Gastroesophageal sphincter (tissue), 4 donors: ENCODE measurements at places on chromosomes 5 and 9. TPM values are rescaled to one million over a fixed set of nuclear protein-coding genes. Genes with fewer than 3 reads are reported as not detected.
A peak's percentile ranks its signal among the peaks of the same experiment; 100 is the strongest.

DNA sequence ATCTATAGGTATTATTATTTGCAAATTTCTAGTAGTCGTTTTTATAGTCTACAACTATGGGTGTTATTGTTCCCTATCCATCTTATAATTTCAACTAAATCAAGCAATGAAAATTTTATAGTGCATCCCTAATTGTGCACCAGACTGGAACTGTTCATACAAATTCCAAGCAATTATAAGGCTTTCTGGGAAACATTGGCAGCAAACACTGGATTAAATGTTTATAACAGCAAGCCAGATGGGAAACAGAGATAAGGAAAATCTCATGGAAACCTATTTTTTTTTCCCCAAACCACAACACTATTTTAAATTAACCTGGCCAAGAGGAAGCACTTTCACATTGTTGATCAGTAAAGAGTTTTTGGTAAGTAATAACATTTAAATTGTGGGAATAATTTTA lies 524.3 kb downstream of the RASEF start:
- H3K27me3 ChIP-seq: no peaks in the 10 kb centered on the region
- H3K27ac ChIP-seq: no peak overlapping the region
- ATAC-seq: no peak
- no peak overlapping the region for H3K4me3 ChIP-seq
- no peaks in the 10 kb centered on the region for H3K36me3 ChIP-seq
- H3K4me1 ChIP-seq: no peaks in the 10 kb centered on the region

- peaks cover 64% of the 10 kb centered on the region for H3K4me1 ChIP-seq
- peak within 1 kb of the TSS; percentile 34 for H3K4me3 ChIP-seq
- no peak within 1 kb of the TSS for H3K27ac ChIP-seq
- no peak for ATAC-seq
- peaks cover 100% of the 10 kb centered on the region for H3K27me3 ChIP-seq
Observed at GRCh38 chr9:37033682-37034304, at the start of gene PAX5. Gene PAX5, minus strand, starts transcription at chr9:37034268. Its CDS starts 237 bp downstream, at chr9:37034031.

DNA sequence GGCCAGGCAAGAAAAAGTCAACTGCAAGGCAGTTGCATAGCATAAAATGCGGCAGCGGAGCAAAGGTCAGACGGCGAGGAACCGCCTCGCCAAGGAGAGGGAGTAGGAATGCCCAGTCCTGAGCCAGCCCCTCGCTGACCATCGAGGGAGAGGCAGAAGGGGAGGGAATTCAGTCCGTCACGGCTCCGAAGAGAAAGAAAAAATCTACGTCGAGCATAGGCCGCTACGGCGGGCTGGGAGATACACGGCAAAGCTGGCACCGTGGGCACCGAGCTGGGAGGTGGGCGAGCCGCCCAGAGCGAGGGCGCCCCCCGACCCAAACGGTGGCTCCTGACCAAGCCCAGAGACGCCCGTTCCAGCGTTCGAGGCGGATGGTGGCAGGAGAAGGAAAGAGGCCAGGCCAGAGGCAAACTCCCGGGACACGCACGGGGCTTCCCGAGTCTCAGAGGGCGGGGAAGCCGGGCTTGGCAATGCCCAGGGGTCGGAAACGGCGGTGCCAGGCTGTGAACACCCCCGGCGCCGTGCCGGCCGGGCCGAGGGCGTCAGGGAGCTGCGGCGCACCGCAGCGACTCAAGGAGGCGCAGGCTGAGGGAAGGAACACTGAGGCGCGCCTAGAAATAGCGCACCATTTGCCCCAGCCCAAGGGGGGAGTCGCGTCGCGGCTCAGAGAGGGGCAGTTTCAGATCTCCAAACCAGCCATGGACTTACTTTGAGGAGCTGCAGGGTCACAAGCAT lies 518 bp downstream of the SPRY4 start:
- H3K4me3 ChIP-seq: peak overlapping the region; percentile 65
- peak overlapping the region; percentile 85 for H3K27ac ChIP-seq
- H3K27me3 ChIP-seq: peaks cover 14% of the 10 kb centered on the region

GRCh38 chr9:99103901-99104458 lies 933 bp upstream of the TGFBR1 start:
- no peaks in the 10 kb centered on the region for H3K27me3 ChIP-seq
- peak overlapping the region; percentile 70 for H3K27ac ChIP-seq
- no peaks in the 10 kb centered on the region for H3K36me3 ChIP-seq
- ATAC-seq: no peak
- peaks cover 14% of the 10 kb centered on the region for H3K4me1 ChIP-seq
- peak overlapping the region; percentile 97 for H3K4me3 ChIP-seq

The TMEFF1 gene
- 0.10 TPM for total RNA-seq

- H3K36me3 ChIP-seq: peaks cover 32% of the 10 kb centered on the region
- H3K27ac ChIP-seq: peak overlapping the region; percentile 99
- no peaks in the 10 kb centered on the region for H3K27me3 ChIP-seq
- peak overlapping the region; percentile 66 for H3K4me3 ChIP-seq
- ATAC-seq: peak; percentile 16
Observed at GRCh38 chr9:122827761-122828093, 661 bp downstream of the PDCL start.

GRCh38 chr5:32047056-32047455 lies 127.1 kb downstream of the GOLPH3 start:
- no peak overlapping the region for H3K27ac ChIP-seq
- H3K36me3 ChIP-seq: no peaks in the 10 kb centered on the region
- no peak overlapping the region for H3K4me3 ChIP-seq
- no peaks in the 10 kb centered on the region for H3K27me3 ChIP-seq

The PCDHGB2 gene
- 4.3 TPM for total RNA-seq

DNA sequence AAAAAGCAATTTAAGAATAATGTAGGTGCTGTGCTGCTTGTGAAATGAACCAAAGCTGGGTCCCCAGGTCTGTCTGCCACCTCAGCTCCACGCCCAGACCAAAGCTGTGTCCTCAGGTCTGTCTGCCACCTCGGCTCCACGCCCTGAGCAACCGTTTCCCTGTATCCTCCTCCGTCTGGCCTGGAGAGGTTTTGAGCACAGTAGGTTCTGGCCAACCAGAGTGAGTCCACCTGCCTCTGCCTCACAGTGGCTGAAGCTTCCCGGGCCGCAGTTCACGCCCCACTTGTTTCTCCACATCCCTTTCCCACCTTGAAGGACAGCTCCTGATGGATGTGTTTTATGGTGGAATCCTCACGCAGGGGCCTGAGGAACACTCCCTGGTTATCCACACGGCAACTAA lies 120.5 kb downstream of the ADAMTS2 start:
- H3K4me1 ChIP-seq: no peaks in the 10 kb centered on the region
- no peak overlapping the region for H3K4me3 ChIP-seq
- no peak overlapping the region for H3K27ac ChIP-seq
- H3K27me3 ChIP-seq: no peaks in the 10 kb centered on the region

The INPP5E gene
- total RNA-seq: 12.5 TPM

The FOXD4L5 gene
- total RNA-seq: not detected

GRCh38 chr9:133055788-133056420 lies 5.9 kb upstream of the CEL start:
- no peak for ATAC-seq
- H3K4me1 ChIP-seq: no peaks in the 10 kb centered on the region
- H3K4me3 ChIP-seq: no peak overlapping the region
- H3K27me3 ChIP-seq: no peaks in the 10 kb centered on the region
- H3K27ac ChIP-seq: no peak overlapping the region
- H3K36me3 ChIP-seq: no peaks in the 10 kb centered on the region

The FOXI1 gene
- total RNA-seq: not detected

DNA sequence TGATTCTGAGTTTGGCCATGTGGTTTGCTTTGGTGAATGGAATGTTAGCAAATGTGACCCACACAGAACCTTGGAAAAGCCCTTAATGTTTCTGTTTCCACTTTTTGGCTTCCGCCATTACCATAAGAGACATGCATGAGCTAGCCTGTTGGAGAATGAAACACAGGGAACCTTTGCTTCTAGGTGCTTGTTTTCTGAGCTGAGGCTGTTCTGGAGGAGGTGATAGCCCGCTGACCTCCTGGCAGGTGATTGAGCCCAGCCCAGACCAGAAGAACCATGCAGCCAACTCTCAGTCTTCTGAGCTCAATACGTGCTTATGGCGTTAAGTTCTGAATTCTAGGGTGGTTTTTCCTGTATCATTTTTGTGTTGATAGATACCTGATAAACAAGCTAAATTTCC lies 148.6 kb upstream of the KLF9 start:
- peak overlapping the region; percentile 61 for H3K27ac ChIP-seq
- no peaks in the 10 kb centered on the region for H3K36me3 ChIP-seq
- no peaks in the 10 kb centered on the region for H3K27me3 ChIP-seq
- no peak overlapping the region for H3K4me3 ChIP-seq

- no peak for ATAC-seq
- peaks cover 3% of the 10 kb centered on the region for H3K4me1 ChIP-seq
- no peaks in the 10 kb centered on the region for H3K36me3 ChIP-seq
- no peak overlapping the region for H3K4me3 ChIP-seq
- H3K27ac ChIP-seq: no peak overlapping the region
Observed at GRCh38 chr5:56207537-56207936, 25.6 kb downstream of the ANKRD55 start.

The TLX3 gene
- not detected for total RNA-seq

The DAPK1 gene
- 89.3 TPM for total RNA-seq

DNA sequence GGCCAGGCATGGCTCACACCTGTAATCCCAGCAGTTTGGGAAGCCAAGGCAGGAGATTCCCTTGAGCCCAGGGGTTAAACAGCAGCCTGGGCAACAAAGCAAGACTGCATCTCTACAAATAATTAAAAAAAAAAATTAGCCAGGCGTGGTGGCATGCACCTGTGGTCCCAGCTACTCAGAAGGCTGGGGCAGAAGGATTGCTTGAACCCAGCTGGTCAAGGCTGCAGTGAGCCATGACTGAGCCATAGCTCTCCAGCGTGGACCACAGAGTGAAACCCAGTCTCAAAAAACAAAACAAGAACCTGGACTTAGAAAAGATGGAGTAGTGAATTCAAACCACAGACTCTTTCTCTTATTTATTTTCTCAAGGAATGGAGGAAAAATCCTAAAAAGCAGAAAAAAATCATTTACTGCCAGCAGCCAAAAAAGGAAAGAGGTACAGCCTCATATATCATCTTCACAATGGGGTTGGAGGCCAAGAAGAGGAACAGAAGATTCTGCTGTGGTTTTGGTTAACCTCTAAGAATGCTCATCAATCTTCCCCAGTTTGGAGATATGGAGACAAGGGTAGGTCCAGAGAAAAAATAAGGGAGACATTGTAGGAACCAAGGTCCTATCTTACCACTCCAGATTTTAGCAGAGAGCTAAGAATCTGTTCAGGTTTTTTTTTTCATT lies 40.0 kb upstream of the MYO10 start:
- ATAC-seq: no peak
- H3K27me3 ChIP-seq: no peaks in the 10 kb centered on the region
- no peak overlapping the region for H3K27ac ChIP-seq

- H3K27ac ChIP-seq: no peak overlapping the region
- peaks cover 31% of the 10 kb centered on the region for H3K36me3 ChIP-seq
- no peak overlapping the region for H3K4me3 ChIP-seq
- no peaks in the 10 kb centered on the region for H3K27me3 ChIP-seq
- no peaks in the 10 kb centered on the region for H3K4me1 ChIP-seq
- ATAC-seq: no peak
Observed at GRCh38 chr5:109830955-109831502, 141.3 kb downstream of the MAN2A1 start.

The CBY3 gene
- not detected for total RNA-seq

DNA sequence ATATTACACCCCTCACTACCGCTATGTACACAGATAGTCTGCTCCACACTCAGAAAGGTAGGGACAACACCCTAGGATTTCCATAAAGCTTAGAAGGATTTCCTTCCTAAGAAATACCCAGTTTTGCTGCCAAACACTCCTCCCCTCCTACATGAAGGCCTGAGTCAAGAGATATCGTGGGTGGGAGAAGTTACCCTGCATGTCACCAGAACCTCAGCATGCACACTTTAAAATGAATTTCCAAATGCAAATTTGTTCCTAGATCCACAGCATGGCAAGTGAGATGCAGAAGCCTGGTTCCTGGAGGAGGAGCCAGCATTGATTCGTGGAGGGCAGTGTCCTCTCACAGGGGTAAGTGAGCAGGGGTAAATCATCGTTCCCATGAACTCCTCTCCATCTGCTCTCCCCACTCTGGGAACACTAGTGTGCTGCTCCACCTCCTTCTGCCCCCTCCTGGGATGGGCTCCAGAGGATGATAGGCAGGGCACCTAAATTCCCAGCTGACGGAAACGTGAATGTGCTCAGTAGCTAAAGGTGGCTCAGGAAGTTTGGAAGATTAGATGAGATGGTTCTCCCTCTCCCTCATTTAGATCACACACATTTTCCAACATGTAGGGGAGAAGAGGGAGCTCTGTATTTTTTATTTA lies 76.7 kb downstream of the PDE4D start:
- no peak overlapping the region for H3K4me3 ChIP-seq
- no peak for ATAC-seq
- no peaks in the 10 kb centered on the region for H3K27me3 ChIP-seq
- H3K36me3 ChIP-seq: no peaks in the 10 kb centered on the region

DNA sequence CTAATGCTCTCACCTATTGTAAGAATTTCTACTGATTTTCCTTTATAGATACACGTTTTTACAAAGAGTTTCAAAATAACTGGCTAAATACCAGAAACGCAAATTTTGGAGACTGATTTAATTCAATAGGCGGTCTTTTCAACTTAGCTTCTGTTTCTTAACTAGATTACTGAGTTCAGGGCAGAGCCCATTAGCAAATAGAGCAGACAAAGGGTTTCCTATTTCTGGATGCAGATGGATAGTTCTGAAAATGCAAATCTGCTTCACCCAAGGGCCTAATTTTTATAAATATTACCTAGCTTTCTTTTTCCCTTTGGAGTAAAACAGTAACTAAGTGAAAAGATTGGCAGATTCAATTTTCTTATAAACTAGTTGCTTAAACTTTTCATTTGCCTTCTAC lies 13.6 kb upstream of the KIAA1958 start:
- H3K36me3 ChIP-seq: peaks cover 55% of the 10 kb centered on the region
- no peak for ATAC-seq
- no peak overlapping the region for H3K4me3 ChIP-seq
- H3K4me1 ChIP-seq: no peaks in the 10 kb centered on the region
- H3K27me3 ChIP-seq: no peaks in the 10 kb centered on the region

DNA sequence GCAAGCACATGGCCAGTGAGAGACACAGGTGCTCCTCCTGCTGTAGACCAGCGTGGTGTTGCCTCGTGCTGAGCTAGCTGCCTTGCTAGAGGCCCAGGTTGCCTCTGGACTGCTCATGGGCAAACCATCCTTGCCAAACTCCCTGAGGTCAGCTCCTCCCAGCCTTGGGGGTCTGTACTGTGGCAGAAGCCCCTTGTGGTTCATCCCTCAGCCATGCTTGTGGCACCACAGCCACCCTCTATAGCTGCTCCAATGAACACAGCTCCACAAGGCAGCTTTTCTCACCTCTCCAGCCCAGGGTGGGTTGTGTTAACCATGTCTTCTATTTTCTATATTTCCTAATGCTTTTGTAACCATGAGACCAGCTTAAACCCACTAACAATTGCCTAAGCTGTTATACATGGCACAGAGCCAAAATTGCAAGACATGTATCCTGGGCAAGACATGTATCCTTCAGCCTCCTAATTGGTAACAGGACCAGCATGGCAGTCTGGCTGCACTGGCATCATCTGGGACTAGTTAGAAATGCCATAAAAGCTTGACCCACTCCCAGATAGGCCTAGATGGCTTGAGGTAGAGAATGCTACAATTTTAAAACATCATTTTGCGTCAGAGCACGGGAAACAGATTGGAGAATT lies 183.1 kb upstream of the S1PR3 start:
- no peak for ATAC-seq
- no peak overlapping the region for H3K4me3 ChIP-seq
- no peaks in the 10 kb centered on the region for H3K36me3 ChIP-seq
- H3K27me3 ChIP-seq: no peaks in the 10 kb centered on the region
- peaks cover 6% of the 10 kb centered on the region for H3K4me1 ChIP-seq
- no peak overlapping the region for H3K27ac ChIP-seq

GRCh38 chr9:75941577-75942311 lies 51.3 kb downstream of the PCSK5 start:
- no peak overlapping the region for H3K4me3 ChIP-seq
- H3K27ac ChIP-seq: no peak overlapping the region
- ATAC-seq: no peak
- H3K27me3 ChIP-seq: no peaks in the 10 kb centered on the region
- H3K36me3 ChIP-seq: no peaks in the 10 kb centered on the region

The NMUR2 gene
- not detected for total RNA-seq
